ENCODE measurements at places on chromosomes 16 and 17.

GRCh38 chr16:2236337-2237101 lies at the start of gene DNASE1L2:
Gene DNASE1L2 (plus strand): TSS chr16:2236444. CDS start chr16:2236817, 373 bp downstream.
- peak; percentile 18 for ATAC-seq

- no peak for ATAC-seq
Measured at GRCh38 chr17:72884066-72884465, 208.4 kb downstream of the SLC39A11 start.

GRCh38 chr17:61402978-61403800 lies 3.5 kb downstream of the TBX2 start:
- ATAC-seq: no peak

- peak; percentile 93 for ATAC-seq
Measured at GRCh38 chr17:64230791-64231408, 32.2 kb downstream of the TEX2 start.

All from esophagus mucosa (tissue), 1 donor.